SHP77 (cell line): ENCODE measurements at places on chromosomes 7 and 10.

DNA sequence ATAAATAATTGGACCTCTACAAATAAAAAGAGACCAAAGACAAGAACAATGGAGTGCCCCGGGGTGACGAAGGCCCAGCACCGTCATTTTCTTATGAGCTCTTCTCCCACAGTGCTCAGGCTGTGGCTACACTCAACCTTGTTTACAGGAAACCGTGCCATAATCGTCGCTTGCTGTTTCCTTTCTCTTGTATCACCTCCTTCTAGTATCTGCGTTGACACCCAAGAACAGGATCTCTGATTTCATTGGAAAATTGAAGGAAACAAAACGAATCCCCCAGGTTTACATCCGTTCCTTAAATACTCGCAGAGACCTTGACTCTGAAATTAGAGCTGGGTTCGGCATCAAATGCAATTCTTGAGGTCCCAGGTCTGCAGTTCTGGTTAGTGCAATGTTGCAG is 1.7 kb upstream of the IGFBP3 start:
- no peak for DNase-seq

GRCh38 chr7:121510302-121510701 is 114.2 kb upstream of the FAM3C start:
- DNase-seq: no peak

- no peak for DNase-seq
Observed at GRCh38 chr10:52437205-52437646, 123.1 kb downstream of the DKK1 start.

DNA sequence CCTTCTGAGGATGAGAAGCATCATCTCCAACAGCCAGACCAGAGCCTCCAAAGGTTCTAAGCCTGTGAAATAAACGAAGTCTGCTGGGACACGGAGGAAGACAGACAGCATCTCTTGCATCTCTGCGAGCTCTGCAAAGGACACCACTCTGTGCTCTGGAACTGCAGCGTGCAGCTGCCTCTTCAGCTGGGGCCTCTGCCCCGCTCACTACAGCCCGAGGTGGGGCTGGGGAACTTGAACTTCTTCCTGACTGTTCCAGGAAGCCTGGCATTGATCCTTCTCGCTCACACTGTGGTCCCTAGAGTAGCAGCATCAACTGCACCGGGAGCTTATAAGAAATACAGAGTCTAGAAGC is 163.3 kb downstream of the USP6NL start:
- DNase-seq: no peak

DNA sequence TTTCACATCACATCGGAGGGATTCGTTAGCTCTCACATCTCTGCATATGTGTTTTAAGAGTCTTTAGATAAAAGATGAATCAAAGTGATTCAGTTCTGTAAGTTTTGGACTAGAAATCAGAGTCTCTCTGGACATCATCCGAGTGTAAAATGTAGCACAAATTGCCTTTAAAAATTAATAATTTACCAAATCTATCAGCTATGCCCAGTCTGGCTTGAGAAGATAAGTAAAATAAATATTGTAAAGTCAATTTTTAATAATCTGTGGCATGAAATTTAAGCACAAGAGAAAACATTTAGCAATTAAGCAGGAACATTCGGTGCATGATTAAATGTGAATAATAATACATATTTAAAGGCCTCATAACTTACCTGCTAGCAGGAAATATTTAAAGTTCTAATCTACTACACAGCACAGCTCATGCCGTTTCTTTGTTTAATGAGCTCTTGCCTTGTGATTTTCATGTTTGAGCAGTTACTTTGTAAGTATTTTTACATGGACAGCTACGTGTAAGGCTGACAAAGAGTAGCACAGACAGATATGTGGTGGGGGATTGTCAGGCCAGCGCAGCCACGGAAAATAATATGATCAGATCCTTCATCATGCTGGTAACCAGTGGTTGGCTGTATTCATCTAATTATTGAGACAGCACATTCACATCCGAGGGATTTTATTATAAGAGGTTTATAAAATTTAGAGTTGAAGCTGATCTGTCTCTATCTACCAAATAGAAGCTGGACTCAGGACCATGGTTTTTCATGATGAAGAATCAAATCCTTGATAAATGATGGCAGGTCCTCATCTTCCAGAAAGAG is 317.3 kb downstream of the ADARB2 start:
- DNase-seq: no peak
